ENCODE measurements at places on chromosomes 1 and 21.

- no peak for DNase-seq
These were observed 52.5 kb upstream of the RIPK4 start for GRCh38 chr21:41819236-41819855.

GRCh38 chr1:68521286-68521685, 24.4 kb upstream of the DEPDC1 start:
- no peak for DNase-seq

GRCh38 chr1:223142795-223143536, at the start of gene TLR5:
Gene TLR5, minus strand, starts transcription at chr1:223143248. Its CDS starts 30,217 bp downstream, at chr1:223113031.
- DNase-seq, result peak; percentile 76

GRCh38 chr1:198598796-198599321, 40.0 kb upstream of the PTPRC start:
- DNase-seq, result peak; percentile 66

GRCh38 chr1:211334986-211335385, 8.4 kb downstream of the TRAF5 start:
- DNase-seq, result no peak

DNA sequence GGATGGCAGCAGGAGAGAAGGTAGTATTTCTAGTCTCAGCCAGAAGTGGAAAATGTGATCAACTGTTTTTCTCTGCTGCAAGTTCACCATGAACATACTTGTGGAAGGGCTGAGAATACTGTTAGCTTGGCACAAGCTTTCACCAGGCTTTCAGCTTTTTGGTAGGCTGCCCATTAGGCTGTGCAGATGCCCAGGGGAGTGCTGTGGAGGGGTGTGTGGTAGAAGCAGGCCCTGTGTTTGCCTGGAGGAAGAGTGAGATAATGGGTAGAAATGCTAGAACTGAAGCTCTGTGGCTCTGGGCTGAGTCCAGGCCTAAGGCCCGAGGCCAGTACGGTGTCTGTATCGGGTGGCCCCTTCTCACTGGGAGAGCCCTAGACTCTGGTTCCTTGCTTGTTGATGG, 9.8 kb downstream of the DNAJC6 start:
- no peak for DNase-seq

GRCh38 chr21:21688889-21689288, 690.7 kb downstream of the NCAM2 start:
- DNase-seq, result no peak

GRCh38 chr1:230215031-230215430, 148.0 kb downstream of the GALNT2 start:
- no peak for DNase-seq

DNA sequence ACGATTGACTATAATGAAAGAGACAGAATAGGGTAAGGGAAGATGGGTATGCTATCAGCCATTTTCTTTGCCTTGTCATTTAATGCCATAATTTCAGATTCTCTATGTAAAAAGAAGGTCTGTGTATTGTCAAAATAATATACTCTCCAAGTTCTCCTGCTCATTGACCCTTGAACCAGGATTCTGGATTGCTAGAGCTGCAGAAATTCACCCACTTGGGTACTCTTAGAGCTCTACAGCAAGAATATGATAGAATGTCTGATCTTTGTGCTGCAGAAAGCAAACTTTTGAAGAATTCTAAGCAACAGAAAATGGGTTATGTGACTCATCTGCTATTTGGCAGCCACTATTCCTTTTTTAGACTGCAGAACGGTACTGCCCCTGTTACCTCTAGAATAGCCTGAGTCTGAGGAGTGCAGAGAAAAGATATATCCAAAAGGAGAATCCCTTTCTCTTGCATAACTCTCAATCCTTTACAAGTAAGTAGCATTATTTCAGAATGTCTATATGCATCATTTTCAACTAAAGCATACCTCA, 78.2 kb upstream of the TENT5C start:
- no peak for DNase-seq

DNA sequence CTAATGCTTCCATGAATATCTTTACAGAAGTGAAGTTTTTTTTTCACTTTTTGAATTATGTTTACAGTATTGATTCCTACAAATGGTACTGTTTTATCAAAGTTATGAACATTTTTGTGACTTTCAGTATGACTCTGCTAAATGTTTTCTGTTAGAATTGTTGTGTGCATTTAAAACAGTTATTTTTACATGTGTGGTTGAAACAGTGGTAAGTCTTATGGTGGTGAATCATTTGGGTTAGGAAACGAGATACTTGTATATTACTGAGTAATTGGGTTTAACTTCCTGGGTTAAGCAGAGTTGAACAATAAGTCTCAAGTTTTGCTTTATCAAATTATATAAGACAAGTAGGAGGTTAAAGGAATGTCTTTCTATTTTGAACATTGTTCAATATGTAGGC, 66.8 kb downstream of the VPS13D start:
- no peak for DNase-seq

- no peak for DNase-seq
These were observed 51.5 kb downstream of the MAP3K7CL start for GRCh38 chr21:29181799-29182470.

DNA sequence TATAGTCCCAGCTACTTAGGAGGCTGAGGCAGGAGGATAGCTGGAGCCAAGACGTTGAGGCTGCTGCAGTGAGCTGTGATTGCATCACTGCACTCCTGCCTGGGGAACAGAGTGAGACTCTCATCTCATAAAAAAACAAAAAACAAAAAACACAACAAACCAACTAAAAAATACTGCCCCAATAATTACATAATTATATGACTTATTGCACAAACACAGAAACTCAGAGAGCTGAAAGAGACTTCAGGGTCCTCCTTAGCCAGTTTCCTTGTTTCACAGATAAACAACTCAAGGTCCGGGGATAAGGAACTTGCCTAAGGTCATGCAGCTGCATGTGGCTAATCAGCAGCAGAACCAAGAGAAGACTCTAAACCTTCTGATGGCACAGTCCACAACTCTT, 11.9 kb downstream of the EXTL2 start:
- DNase-seq, result no peak

GRCh38 chr1:78640462-78640861, 9.2 kb upstream of the IFI44 start:
- no peak for DNase-seq

- no peak for DNase-seq
These were observed 29.1 kb downstream of the SLC2A1 start for GRCh38 chr1:42929434-42930177.

DNA sequence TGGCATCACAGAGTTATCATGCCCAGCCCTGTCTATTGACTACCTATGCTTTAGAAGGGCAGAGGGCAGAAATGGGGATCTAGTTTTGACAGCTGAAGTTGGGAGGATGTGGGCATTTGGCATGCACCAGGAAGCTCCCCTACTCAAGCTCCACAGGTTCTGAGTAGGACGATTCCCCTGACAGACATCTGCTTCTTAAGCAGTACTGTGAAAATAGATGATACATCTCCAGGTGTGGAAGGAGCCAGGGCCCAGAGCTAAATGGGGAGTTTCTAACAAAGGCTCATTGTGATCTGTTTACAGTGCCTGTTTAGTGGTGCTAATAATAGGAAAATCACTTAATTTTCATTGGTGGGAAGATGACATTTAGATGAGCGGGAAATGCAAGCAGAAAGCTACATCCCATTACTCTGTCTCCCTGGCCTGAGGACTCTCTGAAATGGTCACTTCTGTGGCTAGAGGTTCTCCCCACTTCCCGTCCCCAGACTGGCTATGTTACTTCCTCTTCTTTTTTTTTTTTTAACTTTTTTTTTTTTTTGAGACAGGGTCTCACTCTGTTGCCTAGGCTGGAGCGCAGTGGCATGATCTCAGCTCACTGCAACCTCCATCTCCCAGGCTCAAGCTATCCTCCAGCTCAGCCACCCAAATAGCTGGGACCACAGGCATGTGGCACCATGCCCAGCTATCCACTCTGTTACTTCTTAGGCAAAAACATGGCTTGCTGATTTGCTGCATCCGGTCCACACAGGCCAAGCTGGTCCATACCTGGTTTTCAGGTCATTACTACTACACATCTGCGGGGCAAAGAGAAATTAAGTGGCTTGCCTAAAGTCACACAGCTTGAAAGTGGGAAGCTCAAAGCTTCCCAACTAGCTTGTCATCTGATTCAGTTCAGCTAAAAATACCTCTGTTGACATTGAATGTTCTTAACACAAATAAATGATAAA, 23.2 kb upstream of the CNIH3 start:
- DNase-seq, result no peak

- DNase-seq, result no peak
These were observed 10.9 kb downstream of the AKNAD1 start for GRCh38 chr1:108845991-108846390.

GRCh38 chr1:17277511-17278159, 28.7 kb downstream of the PADI3 start:
- no peak for DNase-seq

DNA sequence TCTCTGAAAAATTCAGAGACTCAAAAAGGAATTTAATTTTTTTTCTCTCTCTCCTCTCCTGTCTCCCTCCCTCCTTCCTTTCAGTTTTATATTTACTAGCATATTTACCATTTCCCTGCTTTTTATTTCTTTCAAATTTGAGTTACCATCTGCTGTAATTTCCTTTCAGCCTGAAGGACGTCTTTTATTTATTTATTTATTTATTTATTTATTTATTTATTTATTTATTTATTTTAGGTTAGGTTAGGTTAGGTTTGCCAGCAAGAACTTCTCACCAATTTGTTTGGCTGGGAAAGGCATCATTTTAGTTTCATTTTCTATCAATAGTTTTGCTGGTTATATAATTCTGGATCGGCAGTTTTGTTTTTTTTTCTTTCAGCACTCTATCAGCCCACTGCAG, 231.7 kb upstream of the ZRANB2 start:
- DNase-seq, result no peak

DNA sequence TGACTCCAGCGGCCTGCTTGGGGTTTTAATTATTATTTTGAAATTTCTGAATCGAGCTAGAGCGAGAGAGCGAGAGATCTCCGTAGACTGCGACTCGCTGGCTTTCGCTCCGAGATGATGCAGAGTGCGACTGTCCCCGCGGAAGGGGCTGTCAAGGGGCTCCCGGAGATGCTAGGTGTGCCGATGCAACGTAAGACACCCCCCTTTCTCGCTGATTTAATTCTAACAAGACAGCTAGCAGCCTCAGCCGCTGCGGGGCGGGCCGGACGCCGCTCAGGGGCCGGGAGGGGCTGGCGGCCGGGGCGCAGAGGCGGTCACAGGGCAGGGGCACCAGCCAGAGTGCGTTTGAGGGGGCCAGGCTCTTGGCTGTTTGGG, 339 bp downstream of the LHX4 start:
- DNase-seq, result no peak

DNA sequence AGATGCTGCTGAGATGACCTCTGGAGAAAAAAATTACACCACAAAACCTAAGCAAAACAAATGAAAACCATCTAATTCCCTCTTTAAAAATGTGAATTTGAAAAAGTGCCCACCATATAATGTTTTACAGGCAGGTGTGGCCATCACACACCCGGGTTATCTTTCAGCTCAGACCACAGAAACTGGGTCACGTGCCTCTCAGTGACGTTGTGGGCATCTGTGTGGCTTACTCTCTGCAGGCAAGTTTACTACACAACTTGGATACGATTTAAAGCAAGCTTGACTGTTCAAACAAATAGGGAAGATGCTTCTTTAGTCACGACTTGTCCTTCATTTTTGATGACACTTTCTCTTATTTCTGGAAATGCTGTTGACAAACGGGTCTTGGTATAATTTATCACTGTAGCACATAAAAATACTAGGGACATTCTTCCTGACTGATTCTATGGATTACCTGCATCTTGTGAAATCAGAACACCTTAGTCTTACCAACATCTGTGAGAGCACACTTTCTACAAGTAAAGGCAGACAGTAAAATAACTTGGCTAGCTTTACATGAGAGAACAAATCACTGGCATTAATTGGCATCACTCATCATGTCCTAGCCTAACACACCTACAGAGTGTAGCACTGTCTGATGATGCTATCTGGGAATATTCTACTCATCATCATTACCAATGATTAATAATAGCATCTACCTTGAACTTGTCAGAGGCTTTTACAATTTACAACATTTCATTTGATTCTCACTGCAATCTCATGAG, 89.3 kb upstream of the EDEM3 start:
- DNase-seq, result no peak

- DNase-seq, result no peak
These were observed at the start of gene FCER1A for GRCh38 chr1:159302095-159302494. Gene FCER1A, plus strand, starts transcription at chr1:159302336. Its CDS starts 29 bp downstream, at chr1:159302365.

DNA sequence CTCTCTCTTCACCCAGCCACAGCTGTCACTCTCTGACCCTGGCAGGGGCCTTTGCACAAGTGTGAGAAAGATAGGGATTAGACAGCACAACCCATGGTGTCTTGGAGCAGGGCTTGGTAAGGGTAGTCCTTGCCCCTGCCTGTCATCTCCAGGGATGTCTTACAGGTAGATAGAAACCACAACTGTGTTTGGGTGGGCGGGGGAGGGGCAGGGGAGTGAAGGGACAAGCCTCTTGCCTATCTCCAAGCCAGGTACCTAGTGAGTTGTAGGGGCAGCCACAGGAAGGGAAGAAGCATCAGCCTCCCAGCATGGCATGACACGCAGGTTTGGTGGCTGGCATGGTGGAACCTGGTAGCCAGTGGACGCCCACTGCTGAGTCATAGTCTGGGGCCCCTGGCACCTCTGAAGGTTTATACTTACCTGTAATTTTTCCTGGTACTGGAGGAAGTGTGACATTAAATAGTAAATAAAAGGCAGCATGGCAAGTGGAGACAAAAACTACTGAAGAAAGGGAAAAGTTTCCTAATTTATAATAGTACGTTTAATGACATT, 97.5 kb downstream of the CLEC20A start:
- no peak for DNase-seq

- DNase-seq, result no peak
These were observed 19.7 kb upstream of the DYNLT5 start for GRCh38 chr1:66732407-66733166.

DNA sequence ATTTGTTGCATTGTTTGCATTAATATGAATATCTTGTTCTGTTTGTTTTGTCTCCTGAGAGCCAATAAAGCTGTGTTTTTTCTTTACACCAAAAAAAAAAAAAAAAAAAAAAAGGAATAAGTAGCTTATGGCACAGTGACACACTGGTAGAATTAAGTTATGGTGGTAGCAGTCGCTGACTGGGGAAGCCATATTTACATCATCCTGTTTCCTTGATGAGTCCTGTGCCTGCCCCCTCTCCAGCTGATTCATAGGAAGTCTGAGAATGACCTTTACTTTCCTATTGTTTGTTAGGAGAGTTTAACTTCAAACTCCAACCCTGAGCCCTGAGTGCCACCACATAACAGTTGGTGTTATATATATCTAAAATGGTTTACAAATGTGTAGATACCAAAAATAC, 62.2 kb downstream of the OBSCN start:
- DNase-seq, result no peak

DNA sequence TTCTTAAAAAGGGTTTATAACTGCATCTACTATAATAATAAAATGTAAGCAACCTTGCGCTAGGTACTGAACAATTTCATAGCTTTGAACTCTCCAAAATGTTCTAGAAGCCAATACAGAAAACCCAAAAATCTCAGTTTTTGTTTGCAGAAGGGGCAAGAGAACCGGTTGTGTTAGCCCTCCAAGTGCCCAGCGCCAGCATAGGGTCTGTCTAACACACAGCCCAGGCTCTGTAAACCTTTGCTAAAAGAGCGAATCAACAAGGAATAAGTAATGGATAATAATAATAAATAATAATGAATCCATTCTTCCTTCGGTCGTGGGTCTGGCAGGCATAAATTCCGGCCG, 333 bp upstream of the CHAF1B start:
- no peak for DNase-seq

GRCh38 chr1:53115403-53116306, 26.8 kb downstream of the SLC1A7 start:
- DNase-seq, result no peak

Measured in NCI-H2171 (cell line).